Right ventricle myocardium inferior (tissue), 1 donor: ENCODE measurements at places on chromosomes 7 and 10. TPM values are rescaled to one million over a fixed set of nuclear protein-coding genes. Genes with fewer than 3 reads are reported as not detected.

ASB10 gene
- total RNA-seq = 41.4 TPM

GRCh38 chr7:12896316-12896715, 208.9 kb downstream of the ARL4A start:
- DNase-seq = no peak

GRCh38 chr7:36281945-36282717, 107.5 kb upstream of the ANLN start:
- DNase-seq = no peak

GRCh38 chr7:100875356-100875751, 451 bp downstream of the SRRT start:
- no peak for DNase-seq
